ENCODE measurements at places on chromosomes 1 and 21.

DNA sequence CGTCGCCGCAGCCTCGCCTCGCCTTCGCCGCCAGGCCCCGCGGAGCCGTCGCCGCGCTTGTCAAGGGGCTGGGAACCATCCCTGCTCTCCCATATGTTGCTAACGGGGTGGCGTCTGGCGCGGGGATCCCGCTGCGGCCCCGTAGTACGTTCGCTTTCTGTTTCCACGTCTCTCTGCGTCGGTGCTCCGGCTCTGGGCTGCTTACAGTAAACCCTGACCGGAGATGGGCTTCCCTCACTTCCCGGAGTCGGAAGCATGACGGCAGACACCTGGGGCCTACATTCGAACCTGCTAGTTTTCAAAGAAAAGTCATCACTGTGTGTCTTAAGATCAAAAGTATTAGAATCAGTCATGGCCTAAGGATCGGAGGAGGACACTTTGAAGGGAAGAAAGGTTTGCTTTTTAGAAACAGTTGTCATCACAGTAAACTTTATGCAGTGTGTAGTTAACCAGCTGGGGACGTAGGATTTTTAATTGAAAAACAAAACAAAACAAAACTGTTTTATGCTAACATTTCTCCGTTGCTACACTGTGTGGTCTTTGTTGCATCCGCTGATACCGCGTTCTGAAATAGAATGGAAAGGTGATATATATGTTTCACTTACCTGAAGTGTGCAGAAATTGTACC is 69.0 kb downstream of the SLC35A3 start:
- DNase-seq: peak; percentile 48

- no peak for DNase-seq
Observed at GRCh38 chr1:178273707-178274410, 180.0 kb downstream of the RASAL2 start.

DNA sequence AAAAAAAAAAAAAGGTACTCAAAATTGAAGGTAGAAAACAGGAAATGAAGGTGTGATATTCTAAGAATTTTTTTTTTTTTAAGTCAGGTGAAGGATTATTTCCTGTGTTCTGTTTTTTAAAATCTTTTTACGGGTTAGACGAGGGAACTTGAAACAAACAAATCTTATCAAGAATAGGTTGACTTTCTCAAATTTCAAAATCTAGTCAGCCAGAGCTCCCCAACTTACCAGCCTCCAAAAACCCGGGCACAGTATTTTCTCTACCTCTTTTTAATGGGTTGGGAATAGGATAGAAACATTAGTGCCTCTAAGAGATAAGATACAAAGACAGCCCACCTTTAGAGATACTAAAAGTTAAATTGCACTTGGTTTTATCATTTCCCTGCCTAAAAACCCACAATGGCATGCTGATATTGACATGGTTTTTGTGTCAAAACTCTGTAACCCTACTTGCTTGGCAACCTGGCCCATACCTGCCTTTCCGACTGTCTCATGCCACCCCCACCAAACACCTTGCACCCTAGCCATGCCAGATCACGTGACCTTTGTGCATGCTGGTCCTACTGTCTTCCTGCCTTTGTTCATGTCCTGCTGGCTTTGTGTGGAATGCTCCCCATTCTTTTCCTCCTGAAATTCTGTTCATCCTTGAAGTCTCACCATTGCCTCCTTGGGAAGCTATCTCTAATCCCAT is 4.2 kb downstream of the RCAN3 start:
- DNase-seq: no peak

DNA sequence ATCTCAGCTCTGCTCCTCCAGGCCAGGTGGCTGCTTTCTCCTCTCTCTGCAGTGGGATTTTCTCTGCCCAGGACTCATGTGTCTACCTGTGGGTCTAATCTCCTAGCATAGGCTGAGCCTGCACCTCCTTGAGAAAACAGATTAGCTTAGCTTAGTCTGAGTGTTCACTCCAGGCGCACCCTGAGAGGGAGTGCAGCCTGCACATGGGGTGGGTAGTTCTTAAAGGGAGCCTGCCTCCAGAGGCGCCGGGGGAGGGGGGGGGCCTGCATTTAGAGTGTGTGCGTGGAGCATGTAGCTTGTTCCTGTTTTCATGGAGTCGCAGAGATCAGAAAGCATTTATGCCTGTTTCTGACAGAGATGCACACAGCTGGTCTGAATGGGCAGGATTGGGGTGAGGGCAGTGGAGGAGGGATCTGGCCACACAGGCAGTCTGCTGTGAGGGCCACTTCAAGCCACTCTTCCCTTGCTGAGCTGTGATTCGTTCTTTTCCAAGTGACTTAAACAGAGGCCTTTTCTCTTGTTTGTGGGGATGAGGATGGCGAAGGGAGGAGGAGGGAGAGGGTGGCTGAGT is 45.2 kb downstream of the GALNT2 start:
- DNase-seq: no peak

GRCh38 chr1:157292809-157293564 is 154.8 kb upstream of the ETV3 start:
- DNase-seq: no peak

DNA sequence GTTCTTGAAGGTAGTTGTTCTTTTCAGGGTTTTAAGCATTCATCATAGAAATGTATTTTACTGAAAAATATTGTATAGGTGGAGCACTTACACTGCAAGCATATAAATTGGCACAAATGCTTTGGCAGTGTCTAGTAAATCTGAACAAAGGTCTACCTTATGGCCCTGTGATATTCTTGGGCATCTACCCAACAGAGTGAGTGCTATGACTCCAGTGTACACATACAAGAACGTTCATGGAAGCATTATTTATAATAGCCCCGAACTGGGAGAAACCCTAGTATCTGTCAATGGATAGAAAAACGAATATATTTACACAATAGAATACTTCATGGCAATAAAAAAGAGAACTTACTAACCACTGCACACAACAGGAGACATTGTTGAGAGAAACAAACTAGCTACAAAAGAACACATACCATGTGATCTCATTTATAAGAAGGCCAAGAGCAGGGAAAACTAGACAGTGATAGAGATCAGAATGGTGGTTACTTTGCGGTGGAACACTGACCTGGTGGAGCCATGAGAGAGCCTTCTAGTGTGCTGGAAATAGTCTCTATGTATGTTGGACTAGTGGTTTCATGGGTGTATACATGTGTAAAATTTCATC is 96.0 kb downstream of the MAB21L3 start:
- DNase-seq: no peak

GRCh38 chr21:29639366-29640079 is 300.3 kb downstream of the GRIK1 start:
- DNase-seq: no peak

DNA sequence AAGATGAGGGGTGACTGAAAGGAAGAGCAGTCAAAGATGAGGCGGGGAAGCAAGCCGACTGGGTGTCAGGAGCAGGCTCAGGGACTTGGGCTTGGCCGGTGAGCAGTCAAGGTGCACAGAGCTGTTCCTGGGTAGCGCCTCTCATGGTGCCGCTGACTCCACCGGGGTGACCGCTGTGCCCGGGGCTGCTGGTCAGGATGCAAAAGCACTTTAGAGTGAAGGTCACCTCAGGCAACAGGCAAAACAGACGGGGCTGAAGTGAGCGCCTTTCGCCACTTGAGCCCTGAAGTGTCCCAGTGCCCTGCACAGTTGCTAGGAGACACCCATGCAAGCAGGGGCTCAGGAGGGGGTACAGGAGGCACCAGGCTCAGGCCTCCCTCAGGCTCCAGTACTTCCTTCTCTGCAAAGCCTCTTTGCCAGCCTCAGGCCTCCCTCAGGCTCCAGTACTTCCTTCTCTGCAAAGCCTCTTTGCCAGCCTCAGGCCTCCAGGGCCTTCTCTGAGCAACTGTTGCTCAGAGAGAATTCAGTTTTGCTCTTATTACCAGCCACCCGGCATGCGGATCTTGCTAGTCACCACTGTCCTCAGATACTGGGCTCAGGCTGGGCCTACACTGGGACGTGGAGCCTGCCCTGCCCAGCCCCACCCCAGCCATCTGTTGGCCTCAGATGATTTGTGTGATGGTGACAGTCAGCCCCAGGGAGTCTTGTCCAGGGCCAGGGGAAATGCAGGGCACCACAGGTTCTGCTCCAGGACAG is 99.7 kb upstream of the IRF2BP2 start:
- DNase-seq: no peak

DNA sequence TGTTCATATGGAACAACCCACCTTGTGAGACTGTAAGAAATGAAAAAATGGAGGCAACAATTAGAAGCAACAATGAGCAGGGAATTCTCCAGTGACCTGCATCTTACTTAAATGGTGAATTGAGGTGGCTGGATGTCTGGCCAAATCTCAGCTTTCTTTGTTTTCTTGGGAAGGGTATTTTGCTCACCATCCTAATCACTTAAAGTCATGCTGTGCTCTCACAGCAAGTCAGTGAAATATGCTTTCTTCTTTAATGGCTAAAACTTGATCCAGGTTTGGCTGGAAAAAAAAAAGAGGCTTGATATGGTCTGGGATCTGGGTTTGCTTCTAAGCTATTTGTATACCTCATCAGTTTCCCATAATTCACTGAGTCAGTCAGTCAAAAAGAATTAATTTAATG is 124.8 kb downstream of the ESRRG start:
- DNase-seq: no peak

DNA sequence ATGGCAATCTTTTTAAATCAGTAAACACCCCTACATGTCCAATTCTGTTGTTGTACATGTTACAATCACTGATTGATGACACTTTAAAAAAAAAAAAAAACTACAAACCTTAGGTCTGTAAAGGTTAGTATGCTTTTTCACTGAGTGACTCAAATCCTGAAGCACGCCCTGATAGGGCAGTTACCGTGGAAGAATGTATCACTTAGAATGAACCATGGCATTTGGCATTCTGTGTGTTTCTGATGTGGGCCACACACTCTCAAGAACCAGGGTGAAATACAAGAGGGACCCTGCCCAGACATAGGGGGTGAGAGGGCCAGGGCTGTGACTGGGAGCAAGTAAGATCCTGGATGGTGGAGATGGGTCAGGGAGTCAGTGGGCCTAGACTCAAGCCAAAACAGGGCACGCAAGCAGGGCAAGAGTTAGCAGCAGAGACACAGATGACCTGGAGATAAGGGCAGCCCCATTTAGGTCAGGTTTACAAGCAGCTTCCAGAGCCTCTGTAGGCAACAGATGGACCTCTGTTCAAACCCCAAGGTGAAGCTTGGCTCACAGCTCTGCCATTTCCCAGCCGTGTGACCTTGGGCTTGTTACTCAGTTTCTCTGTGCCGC is 47.6 kb upstream of the DMRTB1 start:
- DNase-seq: no peak

- no peak for DNase-seq
Observed at GRCh38 chr1:23475134-23475628, 8.8 kb downstream of the ASAP3 start.

- no peak for DNase-seq
Observed at GRCh38 chr1:157279138-157279801, 141.1 kb upstream of the ETV3 start.

GRCh38 chr1:92711473-92712165 is 73.3 kb downstream of the EVI5 start:
- DNase-seq: no peak

DNA sequence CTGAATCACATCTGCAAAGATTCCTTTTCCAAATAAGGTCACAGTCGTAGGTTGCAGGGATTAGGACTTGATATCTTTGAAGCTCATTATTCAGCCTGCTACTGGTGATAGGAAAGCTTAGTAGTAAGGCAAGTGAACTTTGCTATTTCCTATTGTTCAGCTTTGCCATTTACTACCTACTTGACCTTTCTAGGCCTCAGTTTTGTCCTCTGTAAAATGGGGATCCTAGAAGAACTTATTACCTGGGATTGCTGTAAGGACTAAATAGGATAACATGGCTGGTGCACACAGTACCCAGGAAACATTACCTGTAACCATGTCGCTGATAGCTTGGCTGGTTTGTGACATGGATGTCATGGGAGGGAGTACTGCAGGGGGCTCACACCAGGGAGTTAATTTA is 24.5 kb downstream of the UMODL1 start:
- no peak for DNase-seq

GRCh38 chr1:84260852-84261518 is 40.5 kb upstream of the SAMD13 start:
- DNase-seq: no peak

DNA sequence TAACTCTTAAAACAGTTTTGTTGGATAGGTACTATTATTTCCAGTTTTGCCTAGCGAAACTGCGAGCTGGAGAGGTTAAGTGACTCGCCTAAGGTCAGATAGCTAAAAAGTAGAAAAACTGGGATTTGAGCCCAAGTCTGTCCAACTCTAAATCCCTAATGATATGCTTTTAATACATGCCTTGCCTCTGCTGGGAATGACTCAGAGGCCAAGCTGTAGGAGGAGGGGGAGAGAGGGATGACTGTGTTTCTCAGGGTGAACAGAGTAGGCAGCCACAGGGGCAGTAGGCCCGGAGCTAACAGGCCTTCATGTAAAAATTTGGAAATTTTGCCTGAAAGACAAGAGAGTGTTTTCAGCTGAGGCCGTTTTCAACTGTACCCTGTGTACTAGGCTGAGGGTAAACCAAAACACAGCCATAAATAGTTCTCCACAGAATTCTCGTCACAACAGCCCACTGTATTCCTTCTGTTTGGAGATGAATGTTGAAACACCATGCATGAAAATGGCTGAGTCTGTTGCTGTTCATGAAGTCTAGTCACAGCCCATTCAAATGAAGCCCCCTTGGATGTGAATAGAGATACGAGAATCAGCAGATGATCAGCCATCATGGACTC is 107.5 kb upstream of the HOOK1 start:
- DNase-seq: no peak

- no peak for DNase-seq
Observed at GRCh38 chr21:15616864-15617574, 112.8 kb upstream of the USP25 start.

- no peak for DNase-seq
Observed at GRCh38 chr1:182680901-182681567, 3.4 kb downstream of the RGS8 start.

DNA sequence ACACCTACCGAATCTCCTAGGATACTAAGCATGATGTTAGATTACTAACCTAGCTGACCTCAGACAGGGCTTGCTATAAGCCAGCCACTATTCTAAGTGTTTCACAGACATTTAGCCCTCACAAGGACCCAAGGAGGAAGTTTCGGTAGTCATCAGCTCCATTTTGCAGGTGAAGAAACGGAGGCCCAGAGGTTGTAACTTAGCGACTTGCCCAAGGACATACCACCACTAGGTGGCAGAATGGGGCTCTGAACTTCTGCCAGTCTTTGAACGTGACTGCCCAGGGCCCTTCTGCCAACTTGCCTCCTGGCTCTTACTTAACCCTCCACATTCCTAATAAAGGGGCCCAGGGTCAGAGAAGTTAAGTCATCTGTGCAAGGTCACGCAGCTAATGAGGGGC is 283.5 kb downstream of the C1orf94 start:
- DNase-seq: no peak

GRCh38 chr1:63906047-63906704 is 132.4 kb downstream of the ROR1 start:
- no peak for DNase-seq

All from activated naive CD4-positive, alpha-beta T cell (primary cell).